ENCODE measurements at places on chromosomes 1 and 21.

DNA sequence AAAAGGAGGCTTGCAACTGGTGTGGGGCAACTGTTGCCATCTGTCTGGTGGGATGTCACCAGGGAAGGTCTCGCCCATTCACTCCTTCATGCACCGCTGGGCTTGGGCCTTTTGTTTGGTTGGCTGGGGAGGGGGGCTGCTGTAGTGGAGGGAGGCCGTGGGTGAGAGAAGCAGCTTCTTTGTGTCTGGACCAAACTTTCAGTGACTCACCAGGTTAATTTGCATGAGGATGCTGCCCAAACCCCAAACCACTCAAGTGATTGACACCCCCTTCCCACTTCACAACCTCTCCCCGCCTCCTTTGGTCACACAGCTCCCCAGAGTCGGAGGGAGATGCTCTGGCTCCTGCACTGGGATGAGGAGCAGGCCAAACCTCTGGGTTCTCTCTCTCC lies 19.7 kb downstream of the BTG2 start:
- DNase-seq = no peak

DNA sequence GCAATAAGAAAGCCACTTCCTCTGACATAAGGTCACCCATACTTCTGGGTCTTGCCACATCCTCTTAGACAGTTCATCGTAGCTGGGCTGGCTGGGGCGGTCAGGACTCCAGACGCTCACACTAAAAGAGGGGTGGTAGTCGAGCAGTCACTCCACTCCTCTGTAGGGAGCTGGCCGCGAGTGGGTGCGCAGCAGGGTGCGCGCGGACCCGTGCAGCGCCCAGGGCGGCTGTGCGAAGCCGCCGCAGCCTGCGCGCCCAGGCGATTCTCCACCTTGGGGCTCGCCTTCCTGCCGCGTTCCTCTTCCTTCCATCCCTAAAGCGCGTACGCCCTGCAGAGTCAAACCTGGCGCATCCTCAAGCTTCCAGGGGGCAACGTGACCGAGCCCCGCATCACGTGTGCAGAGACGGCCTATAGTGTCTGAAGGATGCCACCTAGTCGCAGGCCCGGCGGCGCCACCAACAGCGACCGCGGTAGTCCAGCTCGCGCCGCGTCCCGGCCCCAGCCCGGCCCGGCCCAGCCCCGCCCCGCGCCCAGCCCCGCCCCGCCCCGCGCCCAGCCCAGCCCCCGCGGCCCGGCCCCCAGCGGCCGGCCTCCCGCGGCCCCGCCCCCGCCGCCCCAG lies 360 bp upstream of the PRDX6 start:
- DNase-seq = peak; percentile 76

DNA sequence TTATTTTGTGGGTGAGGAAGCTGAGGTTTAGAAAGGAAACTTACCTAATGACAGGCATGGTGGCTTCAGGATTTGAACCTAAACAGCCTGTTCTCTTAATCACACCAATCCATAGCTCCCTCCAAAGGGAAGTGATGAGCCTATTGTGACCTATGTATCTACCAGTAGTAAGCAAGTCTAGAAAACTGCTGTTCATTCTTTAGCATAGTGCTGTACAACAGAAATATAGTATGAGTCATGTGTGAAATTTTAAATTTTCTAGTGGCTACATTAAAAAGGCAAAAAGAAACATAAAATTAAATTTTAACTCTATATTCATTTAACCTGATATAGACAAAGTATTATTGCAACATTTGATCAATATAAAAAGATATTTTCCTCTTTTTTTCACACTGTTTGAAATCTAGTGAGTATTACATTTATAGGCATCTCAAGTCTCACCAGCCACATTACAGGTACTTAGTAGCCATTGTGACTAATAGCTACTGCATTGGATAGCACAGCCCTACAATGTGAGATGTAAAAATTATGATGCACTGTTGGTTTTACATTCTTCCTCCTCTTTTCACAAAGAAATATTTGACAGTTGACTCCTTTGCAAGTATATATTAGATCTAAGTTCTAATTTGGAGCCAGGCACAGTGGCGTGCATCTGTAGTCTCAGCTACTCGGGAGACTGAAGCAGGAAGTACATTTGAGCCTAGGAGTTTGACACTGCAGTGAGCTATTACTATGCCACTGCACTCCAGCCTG lies 16.6 kb downstream of the IPO9 start:
- no peak for DNase-seq

DNA sequence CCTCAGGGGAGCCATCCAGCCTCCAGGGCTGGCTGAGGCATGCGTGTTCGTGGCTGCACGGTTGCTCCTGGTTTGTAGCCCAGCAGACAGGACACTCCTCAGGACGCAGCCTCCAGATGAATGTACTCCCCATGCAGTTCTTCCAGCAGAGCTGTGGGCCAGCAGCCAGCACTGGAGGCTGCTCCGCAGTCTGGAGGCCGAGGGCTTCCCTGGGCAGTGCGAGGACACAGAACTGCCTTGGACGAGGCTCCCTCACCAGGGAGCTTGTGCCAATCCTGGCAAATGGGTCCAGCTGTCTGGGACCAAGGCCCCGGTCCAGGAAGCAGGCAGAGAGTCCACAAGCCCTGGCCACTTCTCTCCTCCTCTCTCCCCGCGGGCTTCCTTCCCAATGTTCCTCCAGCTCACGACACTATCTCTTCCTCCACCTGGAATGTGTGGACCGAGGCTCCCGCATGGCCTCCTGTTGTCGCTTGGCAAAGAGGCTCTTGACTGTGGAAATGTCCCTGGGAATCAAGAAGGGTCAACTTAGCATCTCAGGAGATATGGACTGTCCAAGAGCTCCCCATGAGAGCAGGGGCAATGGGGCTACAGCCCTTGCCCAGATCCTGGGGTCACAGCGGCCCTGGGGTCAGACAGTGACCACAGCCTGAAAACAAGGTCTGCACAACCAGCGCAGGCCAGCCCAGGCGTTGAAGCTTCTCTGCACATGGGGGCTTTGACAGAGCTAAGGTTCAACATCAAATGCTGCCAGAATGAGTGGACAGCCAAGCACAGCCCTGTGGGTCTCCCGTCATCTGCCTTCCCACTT lies 5.3 kb downstream of the EDN2 start:
- no peak for DNase-seq
